ENCODE measurements at places on chromosomes 3 and 15. TPM values are rescaled to one million over a fixed set of nuclear protein-coding genes. Genes with fewer than 3 reads are reported as not detected.

- H3K36me3 ChIP-seq = peaks cover 2% of the 10 kb centered on the region
- no peak for DNase-seq
- H3K4me3 ChIP-seq = peak overlapping the region; percentile 92
- H3K27ac ChIP-seq = peak overlapping the region; percentile 96
- peaks cover 3% of the 10 kb centered on the region for H3K27me3 ChIP-seq
- peaks cover 19% of the 10 kb centered on the region for H3K4me1 ChIP-seq
These were observed 1.2 kb upstream of the ZBTB20 start for GRCh38 chr3:115148142-115148790.

DNA sequence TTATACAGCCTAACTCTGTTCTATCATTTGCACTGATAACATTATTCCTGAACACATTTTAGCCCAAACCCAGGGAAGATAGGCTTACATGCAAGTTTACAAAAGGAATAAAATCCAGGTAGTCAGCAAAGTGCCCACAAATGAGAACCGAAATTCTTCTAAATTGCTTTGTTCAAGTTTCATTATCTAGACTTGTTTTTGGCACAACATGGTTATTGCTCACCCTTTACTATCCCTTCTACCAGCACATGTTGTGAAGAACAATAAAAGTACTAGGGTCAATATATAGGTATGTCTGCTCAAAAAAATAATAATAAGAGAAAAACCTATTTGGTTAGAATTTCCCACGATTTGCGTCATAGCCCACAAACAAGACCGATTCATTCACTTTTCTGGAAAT is 430.5 kb downstream of the FGF12 start:
- no peaks in the 10 kb centered on the region for H3K36me3 ChIP-seq
- DNase-seq = no peak
- H3K27me3 ChIP-seq = no peaks in the 10 kb centered on the region
- H3K4me1 ChIP-seq = no peaks in the 10 kb centered on the region
- no peak overlapping the region for H3K4me3 ChIP-seq
- no peak overlapping the region for H3K27ac ChIP-seq

DNA sequence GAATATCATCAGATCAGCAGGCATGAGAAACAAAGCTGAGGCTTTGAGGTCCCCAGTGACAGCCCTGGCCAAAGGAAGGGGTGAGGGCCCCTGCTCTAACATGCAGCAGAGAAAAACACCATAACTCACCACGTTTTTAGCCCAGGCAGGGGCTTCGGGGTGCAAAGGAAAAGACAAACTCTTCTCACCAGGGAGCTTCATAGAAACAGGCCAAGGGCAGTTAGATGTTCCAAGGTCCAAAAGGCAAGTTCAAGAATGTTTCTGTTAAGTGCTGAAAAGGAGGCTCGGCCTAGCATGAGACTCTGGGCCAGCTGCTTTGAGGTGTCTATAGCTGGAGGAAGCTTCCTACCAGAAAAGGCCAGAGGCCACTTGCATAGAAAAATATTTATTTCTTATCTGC is 608.4 kb upstream of the CFAP20DC start:
- no peak overlapping the region for H3K4me3 ChIP-seq
- H3K27me3 ChIP-seq = no peaks in the 10 kb centered on the region
- no peak for DNase-seq
- no peaks in the 10 kb centered on the region for H3K36me3 ChIP-seq
- H3K27ac ChIP-seq = no peak overlapping the region

- no peak overlapping the region for H3K4me3 ChIP-seq
- no peak for DNase-seq
- H3K27ac ChIP-seq = no peak overlapping the region
These were observed 510.8 kb upstream of the MCTP2 start for GRCh38 chr15:93720607-93721006.

- no peak overlapping the region for H3K4me3 ChIP-seq
- peaks cover 49% of the 10 kb centered on the region for H3K36me3 ChIP-seq
- no peak for DNase-seq
- H3K4me1 ChIP-seq = peaks cover 6% of the 10 kb centered on the region
- no peaks in the 10 kb centered on the region for H3K27me3 ChIP-seq
These were observed 15.1 kb downstream of the U2SURP start for GRCh38 chr3:143016321-143016972.

- no peak overlapping the region for H3K27ac ChIP-seq
- H3K4me1 ChIP-seq = no peaks in the 10 kb centered on the region
- no peaks in the 10 kb centered on the region for H3K27me3 ChIP-seq
- H3K36me3 ChIP-seq = no peaks in the 10 kb centered on the region
- no peak for DNase-seq
These were observed 158.8 kb downstream of the PDZRN3 start for GRCh38 chr3:73465926-73466325.

- H3K36me3 ChIP-seq = no peaks in the 10 kb centered on the region
- no peak overlapping the region for H3K27ac ChIP-seq
- no peak overlapping the region for H3K4me3 ChIP-seq
- peaks cover 6% of the 10 kb centered on the region for H3K4me1 ChIP-seq
- H3K27me3 ChIP-seq = no peaks in the 10 kb centered on the region
These were observed 193.9 kb downstream of the XXYLT1 start for GRCh38 chr3:195076981-195077610.

DNA sequence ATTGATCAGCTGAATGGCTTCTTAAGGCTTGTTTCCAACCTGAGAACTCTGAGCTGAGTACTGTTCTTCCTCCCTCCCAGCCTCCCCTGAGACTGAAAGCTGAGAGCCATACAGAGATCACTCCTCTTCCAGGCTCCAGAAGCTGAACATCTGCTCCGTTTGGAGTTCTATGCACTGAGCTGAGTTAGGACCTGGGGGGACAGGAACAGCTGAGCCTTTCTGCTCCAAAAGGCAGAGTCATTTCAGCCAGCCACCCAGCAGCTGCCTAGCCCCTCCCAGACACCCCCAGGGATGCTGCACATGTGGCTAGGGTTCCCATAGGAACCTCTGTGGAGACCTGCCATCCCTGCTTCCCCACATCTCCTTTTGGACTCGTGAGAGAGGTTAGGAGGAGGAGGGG is 64.2 kb upstream of the GLCE start:
- peaks cover 12% of the 10 kb centered on the region for H3K27me3 ChIP-seq
- no peak for DNase-seq
- no peaks in the 10 kb centered on the region for H3K36me3 ChIP-seq
- H3K4me3 ChIP-seq = no peak overlapping the region

- peak overlapping the region; percentile 84 for H3K4me3 ChIP-seq
- H3K27me3 ChIP-seq = no peaks in the 10 kb centered on the region
- peaks cover 35% of the 10 kb centered on the region for H3K4me1 ChIP-seq
- DNase-seq = peak; percentile 64
These were observed 10.9 kb downstream of the GNB5 start for GRCh38 chr15:52180196-52180835.

GRCh38 chr15:72785432-72785831 is 1.9 kb upstream of the ADPGK start:
- H3K4me3 ChIP-seq = no peak overlapping the region
- H3K36me3 ChIP-seq = peaks cover 18% of the 10 kb centered on the region
- H3K27me3 ChIP-seq = peaks cover 3% of the 10 kb centered on the region

GRCh38 chr15:91541286-91541685 is 312.2 kb upstream of the SLCO3A1 start:
- H3K4me1 ChIP-seq = no peaks in the 10 kb centered on the region
- H3K36me3 ChIP-seq = no peaks in the 10 kb centered on the region
- no peak overlapping the region for H3K27ac ChIP-seq
- H3K4me3 ChIP-seq = no peak overlapping the region
- DNase-seq = no peak

DNA sequence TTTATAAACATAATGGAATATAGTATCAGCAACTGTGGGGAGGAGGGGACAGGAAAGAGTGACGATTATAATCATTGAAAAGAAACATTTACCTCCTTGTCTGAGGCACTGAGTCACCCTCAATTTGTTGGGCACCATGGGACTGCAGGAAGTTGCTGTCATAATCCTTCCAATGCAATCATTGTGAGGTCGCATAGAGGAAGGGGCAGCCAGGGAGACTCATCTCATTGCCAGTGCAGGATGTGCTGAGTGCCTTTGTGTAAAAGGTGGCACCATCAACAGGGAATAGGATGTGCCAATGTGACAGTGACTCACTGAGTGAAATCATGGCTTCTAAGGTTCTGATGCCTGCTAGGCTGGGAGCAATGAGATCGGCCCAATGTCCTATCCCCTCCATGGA is 300.4 kb upstream of the ADAMTS9 start:
- H3K4me1 ChIP-seq = no peaks in the 10 kb centered on the region
- no peaks in the 10 kb centered on the region for H3K27me3 ChIP-seq

DNA sequence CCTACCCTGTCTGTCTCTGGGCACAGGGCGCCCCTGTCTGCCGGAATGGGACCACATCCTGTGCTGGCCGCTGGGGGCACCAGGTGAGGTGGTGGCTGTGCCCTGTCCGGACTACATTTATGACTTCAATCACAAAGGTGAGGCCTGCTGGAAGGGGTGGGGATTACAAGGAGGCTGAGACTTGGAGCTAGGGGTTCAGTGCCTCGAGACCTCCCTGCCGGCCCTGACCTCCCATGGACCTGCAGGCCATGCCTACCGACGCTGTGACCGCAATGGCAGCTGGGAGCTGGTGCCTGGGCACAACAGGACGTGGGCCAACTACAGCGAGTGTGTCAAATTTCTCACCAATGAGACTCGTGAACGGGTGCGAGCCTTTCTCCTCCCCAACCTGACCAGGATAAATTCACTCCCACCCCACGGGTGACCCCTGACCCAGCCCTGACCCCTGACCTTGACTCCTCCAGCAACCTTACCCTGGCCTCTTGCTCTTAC is 20.4 kb downstream of the PTH1R start:
- H3K27me3 ChIP-seq = peaks cover 22% of the 10 kb centered on the region
- H3K4me1 ChIP-seq = no peaks in the 10 kb centered on the region
- no peak overlapping the region for H3K27ac ChIP-seq

GRCh38 chr3:125207949-125208568 is 4.5 kb downstream of the SLC12A8 start:
- peaks cover 54% of the 10 kb centered on the region for H3K27me3 ChIP-seq
- no peak for DNase-seq
- H3K36me3 ChIP-seq = no peaks in the 10 kb centered on the region
- H3K4me3 ChIP-seq = no peak overlapping the region
- H3K27ac ChIP-seq = no peak overlapping the region

- no peak for DNase-seq
- H3K27me3 ChIP-seq = peaks cover 2% of the 10 kb centered on the region
- H3K36me3 ChIP-seq = no peaks in the 10 kb centered on the region
- no peak overlapping the region for H3K4me3 ChIP-seq
These were observed 100.3 kb downstream of the HCN4 start for GRCh38 chr15:73268457-73268856.

The GOLGA6L4 gene
- 0.99 TPM for total RNA-seq

The TEX55 gene
- not detected for total RNA-seq

The INKA1 gene
- total RNA-seq = 2.2 TPM
